ENCODE measurements at places on chromosomes 7 and 10.

- no peak for DNase-seq
Measured at GRCh38 chr7:37376386-37376785, 72.3 kb downstream of the ELMO1 start.

- DNase-seq, result no peak
Measured at GRCh38 chr7:45103958-45104843, 7.3 kb downstream of the TBRG4 start.

- no peak for DNase-seq
Measured at GRCh38 chr7:47301657-47302295, 280.1 kb downstream of the TNS3 start.

GRCh38 chr7:36186359-36187121 is 33.5 kb downstream of the EEPD1 start:
- DNase-seq, result no peak

- no peak for DNase-seq
Measured at GRCh38 chr10:131703941-131704340, 196.9 kb upstream of the PPP2R2D start.

GRCh38 chr7:8418629-8419245 is 14.7 kb upstream of the NXPH1 start:
- peak; percentile 22 for DNase-seq

GRCh38 chr10:80283119-80283518 is 6.3 kb downstream of the MAT1A start:
- no peak for DNase-seq

GRCh38 chr10:111076682-111077478 is at the start of gene ADRA2A:
ADRA2A (plus strand) TSS chr10:111077029; CDS start chr10:111077997, 968 bp downstream.
- DNase-seq, result no peak

GRCh38 chr7:128934361-128935341 is 3.1 kb upstream of the IRF5 start:
- no peak for DNase-seq

DNA sequence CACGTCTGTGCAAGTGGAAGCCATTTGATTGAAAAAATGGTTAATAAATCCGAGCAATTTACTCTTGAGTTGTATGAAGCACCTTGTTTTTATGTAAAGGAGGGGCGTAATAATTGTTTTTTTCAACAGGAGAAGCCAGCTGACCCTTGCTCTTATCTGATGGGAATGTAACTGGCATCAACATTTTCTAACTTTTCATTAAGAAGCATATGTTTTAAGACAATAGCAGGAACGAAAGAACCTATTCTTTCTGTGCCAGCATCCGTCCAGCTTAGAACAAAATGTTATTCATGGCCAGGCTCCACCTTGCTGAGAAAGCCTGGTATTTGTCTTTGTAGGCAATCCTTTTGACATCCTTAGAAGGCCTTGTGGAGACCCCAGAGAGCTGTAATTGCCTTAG is 22.2 kb upstream of the AFAP1L2 start:
- DNase-seq, result no peak

DNA sequence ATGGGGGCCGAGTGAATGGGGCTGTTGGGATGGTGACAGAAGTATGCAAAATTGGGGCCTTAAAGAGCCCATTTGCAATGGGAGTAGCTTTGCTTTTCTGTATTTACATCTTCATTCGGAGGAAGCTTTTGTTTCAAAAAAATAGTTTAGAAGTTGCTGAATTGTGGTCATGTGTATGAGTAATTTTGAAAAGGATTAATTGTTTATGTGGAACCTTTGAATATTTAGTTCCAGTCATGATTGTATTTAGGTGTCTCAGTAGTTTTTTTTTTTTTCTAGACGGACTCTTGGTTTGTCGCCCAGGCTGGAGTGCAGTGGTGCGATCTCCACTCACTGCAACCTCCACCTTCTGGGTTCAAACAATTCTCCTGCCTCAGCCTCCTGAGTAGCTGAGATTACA is 37.2 kb downstream of the RBM33 start:
- no peak for DNase-seq

GRCh38 chr7:95476904-95477594 is 8.7 kb upstream of the ASB4 start:
- DNase-seq, result peak; percentile 20

- DNase-seq, result no peak
Measured at GRCh38 chr7:7953806-7954205, 14.8 kb upstream of the GLCCI1 start.

- DNase-seq, result no peak
Measured at GRCh38 chr7:74480861-74481417, 27.2 kb downstream of the GTF2IRD1 start.

GRCh38 chr10:119903946-119904666 is 11.6 kb downstream of the SEC23IP start:
- no peak for DNase-seq

- no peak for DNase-seq
Measured at GRCh38 chr7:50210706-50211115, 93.8 kb upstream of the IKZF1 start.

DNA sequence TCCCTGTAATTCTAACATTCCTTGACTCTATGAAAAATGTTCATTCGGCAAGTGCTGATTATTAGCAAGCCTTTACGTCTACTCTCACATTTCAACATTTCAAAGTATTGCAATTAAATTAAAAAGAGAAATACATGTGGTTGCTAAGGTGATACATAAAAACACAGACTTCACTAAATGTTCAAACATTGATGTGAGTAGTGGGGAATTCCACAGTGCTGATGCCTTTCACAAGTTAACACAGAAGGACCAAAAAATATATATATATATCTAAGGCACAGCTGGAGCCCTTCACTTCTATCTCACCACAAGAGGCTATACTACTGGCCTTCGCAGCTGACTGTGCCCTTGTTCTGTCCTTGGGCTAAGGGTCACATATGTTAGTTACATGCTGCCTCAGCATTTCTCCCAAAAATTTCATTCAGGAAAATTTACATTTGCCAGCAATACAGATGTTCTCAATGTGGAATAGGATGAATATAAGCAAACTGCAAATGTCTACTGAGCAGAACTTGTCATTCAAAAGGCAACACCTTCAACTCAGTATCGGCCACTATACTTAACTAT is 13.9 kb downstream of the CTTNBP2 start:
- no peak for DNase-seq

DNA sequence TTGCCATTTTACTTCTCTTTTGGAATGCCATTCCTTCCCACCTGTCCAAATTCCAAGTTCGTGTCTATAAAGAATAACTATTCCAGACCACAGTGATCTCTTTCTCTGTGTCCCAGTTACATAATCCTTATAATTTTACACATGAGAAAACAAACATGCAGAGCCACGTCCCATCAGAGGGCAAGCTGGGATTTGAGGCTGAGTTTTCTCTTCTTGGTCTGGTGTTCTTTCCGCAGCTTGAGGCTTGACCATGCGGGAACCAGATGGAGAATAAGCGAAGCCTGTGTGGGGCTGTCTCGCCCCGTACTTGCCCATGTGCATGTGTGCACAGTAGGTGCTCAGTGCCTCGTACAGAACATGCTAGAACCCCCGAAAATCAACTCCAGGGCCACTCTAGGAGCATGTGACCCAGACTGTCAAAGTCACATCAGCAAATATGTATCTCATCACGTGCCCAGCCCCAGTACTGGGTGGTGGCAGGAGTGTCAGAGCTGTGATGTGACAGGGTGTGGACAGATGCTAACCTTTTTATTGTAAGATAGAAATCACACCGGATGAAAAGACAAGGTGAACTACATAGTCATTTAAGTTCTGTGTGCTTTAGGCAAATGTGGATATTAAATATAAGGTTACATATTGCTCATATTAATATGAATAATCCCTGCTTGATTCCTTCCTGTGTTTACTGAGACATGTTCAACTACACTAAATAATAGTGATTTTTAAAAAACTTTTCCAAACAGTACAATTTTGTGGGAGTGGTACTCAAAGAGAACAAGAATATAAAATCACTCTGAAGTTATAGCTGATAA is 3.2 kb downstream of the INSIG1 start:
- no peak for DNase-seq

DNA sequence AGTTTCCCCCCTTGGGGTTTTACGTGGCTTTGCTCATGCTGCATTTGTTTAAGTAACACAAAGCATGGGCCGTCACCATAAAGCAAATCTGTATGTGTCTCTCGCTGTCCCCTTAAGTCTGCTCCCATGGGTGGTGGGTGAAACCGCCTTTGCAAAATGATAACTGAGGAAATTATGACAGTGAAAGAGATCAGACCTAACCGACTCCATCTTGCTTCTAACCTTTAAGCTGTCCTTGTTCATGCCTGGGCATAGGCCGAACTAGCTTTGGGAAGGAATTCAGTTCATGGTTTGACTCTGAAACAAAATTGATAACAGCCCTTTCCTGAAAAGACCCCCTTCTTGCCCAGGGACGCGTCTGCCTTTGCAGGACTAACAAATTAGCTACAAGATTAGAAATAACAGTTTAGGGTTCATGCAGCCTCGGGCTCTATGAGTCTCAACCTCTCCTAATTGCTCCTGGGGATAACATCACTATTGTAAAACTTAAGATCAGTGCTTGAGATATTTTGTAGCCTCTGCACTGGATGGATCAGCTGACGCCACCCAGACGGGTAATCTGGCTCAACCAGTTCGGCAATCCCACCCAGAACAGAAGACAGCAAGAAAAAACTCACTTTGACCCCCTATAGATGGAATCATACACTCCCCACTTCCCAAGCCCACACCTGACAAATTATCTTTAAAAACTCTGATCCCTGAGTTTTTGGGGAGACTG is 623.7 kb downstream of the TYW1 start:
- DNase-seq, result no peak

DNA sequence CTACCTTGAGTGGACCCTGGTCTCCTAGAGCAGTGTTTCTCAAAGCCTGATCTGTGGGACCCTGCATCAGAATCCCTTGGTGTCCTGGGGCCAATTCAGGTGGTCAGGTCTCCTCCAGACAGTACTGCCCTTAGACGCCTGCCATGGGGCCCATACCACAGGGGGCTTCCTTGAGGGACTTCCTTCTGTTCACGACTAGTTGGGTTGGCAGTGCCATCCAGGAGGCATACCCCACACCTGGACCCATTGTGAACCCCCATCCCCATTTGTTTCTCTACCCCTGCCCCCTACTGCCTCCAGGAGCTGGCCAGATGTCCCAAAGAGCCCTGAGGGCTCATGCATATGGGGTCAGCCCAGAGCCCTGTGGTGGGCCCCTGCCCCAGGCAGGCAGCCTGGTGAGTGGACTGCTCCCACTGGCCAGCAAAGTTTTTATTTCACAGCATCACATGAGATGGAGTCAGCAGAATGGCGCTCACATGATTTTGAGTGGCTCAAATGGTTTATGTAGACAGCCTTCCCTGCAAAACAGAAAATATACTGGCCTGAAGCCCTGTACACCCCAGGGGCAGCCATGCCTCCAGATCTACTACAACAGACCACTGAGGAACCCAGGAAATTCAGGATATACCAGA is 259.9 kb upstream of the ZMIZ1 start:
- no peak for DNase-seq

DNA sequence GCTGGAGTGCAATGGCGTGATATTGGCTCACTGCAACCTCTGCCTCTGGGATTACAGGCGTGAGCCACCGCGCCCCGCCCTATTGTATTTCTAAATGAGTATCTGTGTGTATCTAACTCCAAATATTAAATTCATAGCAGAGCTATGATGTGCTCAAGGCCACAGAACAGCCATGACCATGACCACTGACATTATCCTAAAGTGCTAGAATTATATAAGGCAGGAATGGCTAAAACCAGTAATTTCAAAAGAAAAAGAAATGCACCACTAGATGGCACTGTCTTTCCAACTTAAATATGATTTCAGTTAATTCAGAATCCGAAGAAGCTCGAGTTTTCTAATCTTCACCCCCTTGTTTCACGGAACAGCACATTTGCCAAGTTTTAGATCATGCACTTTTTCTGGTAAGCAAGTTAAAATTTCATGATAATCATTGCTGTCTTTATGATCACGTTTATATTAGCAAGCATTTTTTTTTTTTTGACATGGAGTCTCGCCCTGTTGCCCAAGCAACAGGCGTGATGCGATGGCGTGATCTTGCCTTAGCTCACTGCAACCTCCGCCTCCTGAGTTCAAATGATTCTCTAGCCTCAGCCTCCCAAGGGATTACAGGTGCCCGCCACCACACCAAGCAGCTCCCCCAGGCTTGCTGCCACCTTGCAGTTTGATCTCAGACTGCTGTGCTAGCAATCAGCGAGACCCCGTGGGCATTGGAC is 65.3 kb downstream of the OR13A1 start:
- no peak for DNase-seq

GRCh38 chr10:1102831-1103230 is 46.6 kb downstream of the WDR37 start:
- no peak for DNase-seq

DNA sequence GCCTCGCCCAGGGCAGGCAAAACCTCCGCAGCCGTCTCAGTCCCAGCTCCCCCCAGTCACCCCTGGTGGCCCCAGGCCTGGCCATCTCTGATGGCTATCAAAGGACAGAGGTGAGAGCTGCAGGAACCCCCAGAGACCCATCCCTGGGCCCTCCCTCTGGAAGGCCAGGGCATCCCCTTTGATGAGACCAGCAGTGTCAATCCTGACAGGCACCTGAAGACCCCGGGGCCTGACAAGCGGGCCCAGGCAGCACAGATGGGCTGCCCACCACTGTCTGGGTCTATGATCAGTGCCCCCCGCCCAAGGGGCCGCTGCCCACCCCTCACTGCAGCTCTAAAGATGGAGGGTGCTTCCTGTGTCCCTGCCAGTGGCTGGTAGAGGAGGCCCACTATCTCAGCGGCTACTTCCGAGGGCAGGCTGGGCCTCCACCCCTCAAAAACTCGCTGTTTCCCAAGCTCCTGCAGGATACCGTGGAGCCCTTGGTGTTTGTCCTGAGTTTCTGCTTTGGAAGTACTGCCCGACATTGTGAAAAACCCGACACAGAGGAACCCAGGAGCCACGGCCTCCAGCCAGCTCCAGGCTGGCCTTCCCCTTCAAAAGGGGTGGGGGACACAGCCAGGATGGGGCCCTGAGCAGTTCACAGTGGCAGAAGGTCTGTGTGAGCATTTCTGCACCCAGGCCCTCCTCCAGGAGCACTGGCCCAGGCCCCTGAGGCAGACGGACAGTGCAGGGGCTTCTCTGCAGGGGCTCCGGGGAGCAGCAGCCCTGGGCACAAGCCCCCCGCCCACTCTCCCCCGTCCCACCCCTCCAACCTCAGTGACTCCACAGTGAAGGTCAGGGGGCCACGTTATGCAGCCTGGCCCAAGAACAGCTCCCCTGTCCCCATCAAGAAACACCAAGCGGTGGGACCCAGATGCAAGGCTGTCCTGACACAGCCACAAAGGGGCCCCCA is 99.2 kb downstream of the PDGFA start:
- DNase-seq, result no peak

- DNase-seq, result no peak
Measured at GRCh38 chr10:70418229-70418628, 14.3 kb downstream of the EIF4EBP2 start.

GRCh38 chr7:27098578-27099451 is 3.0 kb upstream of the HOXA1 start:
- no peak for DNase-seq

- DNase-seq, result no peak
Measured at GRCh38 chr10:35668865-35669650, 27.0 kb upstream of the FZD8 start.

DNA sequence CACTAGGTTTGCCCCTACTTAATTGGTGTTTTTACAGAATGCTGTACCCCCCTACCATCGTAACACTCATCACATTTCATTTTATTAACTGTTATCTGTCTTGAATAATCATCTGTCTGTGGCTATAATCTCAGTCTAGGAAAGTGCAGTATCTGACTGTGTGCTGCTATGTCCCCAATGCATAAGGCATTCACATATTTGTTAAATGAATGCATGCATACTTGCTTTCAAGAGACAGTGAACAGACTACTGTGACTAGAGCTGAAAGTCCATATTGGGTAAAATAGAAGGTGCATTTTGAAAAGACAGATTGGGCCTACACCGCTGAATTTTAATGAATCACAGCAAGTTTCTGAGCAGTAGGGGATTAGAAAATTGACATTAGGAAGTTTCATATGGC is 112.3 kb downstream of the ARHGAP12 start:
- DNase-seq, result no peak
